NCI-H460 (cell line): ENCODE measurements at places on chromosomes 2 and 18. TPM values are rescaled to one million over a fixed set of nuclear protein-coding genes. Genes with fewer than 3 reads are reported as not detected.

The MCM6 gene
- 15.0 and 20.9 TPM in 2 replicates for total RNA-seq

The XIRP2 gene
- total RNA-seq = not detected in 2 replicates

The SERPINB11 gene
- 107 and 126 TPM in 2 replicates for total RNA-seq

The FKBP1B gene
- 0.38 TPM in 1 of 2 replicates, not detected in the other for total RNA-seq

The ATP6V1C2 gene
- total RNA-seq = 0.63 and 0.72 TPM in 2 replicates

The GPAT2 gene
- not detected in 2 replicates for total RNA-seq

The COL3A1 gene
- total RNA-seq = 17.5 and 20.5 TPM in 2 replicates

The EVX2 gene
- not detected in 2 replicates for total RNA-seq

The TEX44 gene
- total RNA-seq = not detected in 2 replicates

The DOK6 gene
- 5.5 and 6.7 TPM in 2 replicates for total RNA-seq

The ANKRD30B gene
- not detected in 2 replicates for total RNA-seq

The SERPINB3 gene
- 0.15 and 0.23 TPM in 2 replicates for total RNA-seq

The ACSL3 gene
- 156 and 165 TPM in 2 replicates for total RNA-seq
